ENCODE measurements at places on chromosomes 5 and 9. TPM values are rescaled to one million over a fixed set of nuclear protein-coding genes. Genes with fewer than 3 reads are reported as not detected.

The NOXA1 gene
- polyA plus RNA-seq, result 6.0 TPM

DNA sequence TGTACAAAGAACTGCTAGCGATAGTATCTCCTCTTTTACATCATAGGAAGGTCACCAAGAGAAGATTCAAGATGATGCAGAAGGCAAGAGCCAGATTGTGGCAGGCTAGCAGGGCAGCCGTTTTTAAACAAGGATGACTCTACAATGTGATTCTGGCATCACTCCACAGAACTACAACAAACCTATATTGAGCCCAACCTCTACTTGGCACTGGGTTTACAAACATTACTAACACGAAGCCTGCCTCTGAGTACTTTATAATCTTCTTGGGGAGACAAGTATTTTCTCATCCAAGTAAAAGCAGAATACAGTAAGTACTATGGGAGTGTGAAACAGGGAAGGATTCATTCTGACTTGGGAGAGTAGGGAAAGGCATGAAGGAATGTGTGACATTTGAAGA is 448.6 kb downstream of the ZNF608 start:
- DNase-seq, result no peak

DNA sequence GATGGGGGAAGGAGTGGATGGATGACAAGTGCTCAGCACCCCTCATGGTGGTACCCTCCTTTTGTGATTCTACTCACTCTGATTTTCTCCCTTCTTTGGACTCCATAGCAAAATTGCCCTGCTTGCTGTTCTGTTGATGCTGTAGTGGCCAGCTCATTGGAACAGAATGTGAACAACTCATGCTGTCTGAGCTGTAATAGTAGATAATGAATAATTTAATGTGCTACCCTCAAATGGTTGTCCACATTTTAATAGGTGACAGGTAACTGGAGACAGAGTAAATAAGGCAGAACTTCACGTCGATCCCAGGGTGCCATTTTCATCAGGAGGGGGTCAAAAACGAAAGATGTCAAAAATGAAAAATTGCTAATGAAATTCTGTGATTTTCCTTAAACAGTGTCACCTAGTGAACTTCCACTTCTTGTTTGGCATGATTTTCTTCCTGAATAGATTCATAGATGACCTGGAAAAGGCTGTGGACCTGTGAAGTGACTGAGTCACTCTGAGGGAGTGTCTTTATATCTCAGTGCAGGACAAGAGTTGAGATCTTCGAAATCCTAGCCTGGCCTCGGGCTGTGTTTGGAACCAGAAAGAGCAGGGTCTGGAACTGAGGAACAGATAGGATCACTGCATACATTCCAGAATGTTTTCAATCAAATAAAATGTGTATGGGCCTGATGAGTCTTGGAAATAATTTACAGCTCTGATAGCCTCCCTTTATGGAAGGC is 270.2 kb downstream of the PSAT1 start:
- no peak for DNase-seq

- no peak for DNase-seq
These were observed 26.2 kb upstream of the HSPA9 start for GRCh38 chr5:138601444-138601843.

The SLC34A3 gene
- 1.0 TPM for polyA plus RNA-seq

GRCh38 chr5:14178671-14179211 is 35.6 kb downstream of the TRIO start:
- DNase-seq, result no peak

The DIRAS2 gene
- polyA plus RNA-seq, result 0.45 TPM

- DNase-seq, result peak; percentile 34
These were observed 55.1 kb upstream of the NR5A1 start for GRCh38 chr9:124562328-124562727.

The CAAP1 gene
- 29.2 TPM for polyA plus RNA-seq

DNA sequence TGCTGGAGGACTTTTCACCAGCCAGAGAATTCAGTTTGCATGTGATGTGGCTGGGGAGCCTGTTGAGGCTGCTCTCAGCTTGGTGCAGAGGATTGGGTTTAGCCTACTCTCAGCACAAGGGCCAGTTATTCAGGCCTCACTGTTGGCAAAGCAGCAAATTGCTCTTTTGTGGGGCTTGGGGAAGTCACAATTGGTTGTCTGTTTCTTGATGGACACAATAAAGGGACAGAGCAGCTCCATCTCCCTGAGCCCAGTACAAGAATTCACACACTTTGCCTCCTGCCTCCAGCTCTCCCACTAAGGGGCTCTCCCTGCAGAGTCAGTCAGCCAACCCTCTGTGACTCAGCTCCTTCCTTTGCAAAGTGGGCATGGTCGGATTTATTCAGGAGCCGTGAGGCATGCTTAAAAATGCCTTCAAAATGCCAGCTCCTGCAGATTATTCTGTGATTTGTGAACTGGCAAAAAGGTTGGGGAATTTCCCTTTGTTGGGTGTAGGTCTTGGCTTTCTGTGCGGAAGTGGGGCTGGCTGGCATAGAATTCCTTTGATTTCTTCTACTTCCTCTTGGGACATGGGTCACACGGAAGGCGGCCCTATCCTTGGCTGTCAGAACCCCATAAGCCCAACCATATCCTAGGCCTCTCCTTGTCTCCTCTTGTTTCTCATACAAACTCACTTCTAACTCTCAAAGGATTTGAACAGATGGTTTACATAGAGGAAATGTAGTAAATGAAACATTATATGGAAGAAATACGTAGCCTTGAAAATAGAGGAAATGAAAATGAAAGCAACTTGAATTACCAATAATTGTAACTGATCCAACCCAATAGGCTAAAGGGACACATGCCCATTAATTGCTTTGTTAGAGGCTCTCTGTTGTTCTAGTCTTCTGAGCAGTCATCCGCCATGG is 118.7 kb upstream of the CD180 start:
- DNase-seq, result no peak

- no peak for DNase-seq
These were observed 31.5 kb upstream of the C5orf58 start for GRCh38 chr5:170201311-170201710.

The CFAP157 gene
- polyA plus RNA-seq, result 9.3 TPM

GRCh38 chr9:134909511-134910481 is 7.9 kb downstream of the FCN1 start:
- DNase-seq, result no peak

GRCh38 chr5:179265514-179266290 is 79.6 kb downstream of the ADAMTS2 start:
- peak; percentile 86 for DNase-seq

- no peak for DNase-seq
These were observed 152.3 kb upstream of the KLF9 start for GRCh38 chr9:70566751-70567150.

- peak; percentile 80 for DNase-seq
These were observed 7.1 kb downstream of the RXRA start for GRCh38 chr9:134333234-134333873.

- DNase-seq, result no peak
These were observed 525.8 kb upstream of the FTMT start for GRCh38 chr5:121325930-121326329.

The N4BP3 gene
- 20.4 TPM for polyA plus RNA-seq

The ARHGEF39 gene
- 10.5 TPM for polyA plus RNA-seq

DNA sequence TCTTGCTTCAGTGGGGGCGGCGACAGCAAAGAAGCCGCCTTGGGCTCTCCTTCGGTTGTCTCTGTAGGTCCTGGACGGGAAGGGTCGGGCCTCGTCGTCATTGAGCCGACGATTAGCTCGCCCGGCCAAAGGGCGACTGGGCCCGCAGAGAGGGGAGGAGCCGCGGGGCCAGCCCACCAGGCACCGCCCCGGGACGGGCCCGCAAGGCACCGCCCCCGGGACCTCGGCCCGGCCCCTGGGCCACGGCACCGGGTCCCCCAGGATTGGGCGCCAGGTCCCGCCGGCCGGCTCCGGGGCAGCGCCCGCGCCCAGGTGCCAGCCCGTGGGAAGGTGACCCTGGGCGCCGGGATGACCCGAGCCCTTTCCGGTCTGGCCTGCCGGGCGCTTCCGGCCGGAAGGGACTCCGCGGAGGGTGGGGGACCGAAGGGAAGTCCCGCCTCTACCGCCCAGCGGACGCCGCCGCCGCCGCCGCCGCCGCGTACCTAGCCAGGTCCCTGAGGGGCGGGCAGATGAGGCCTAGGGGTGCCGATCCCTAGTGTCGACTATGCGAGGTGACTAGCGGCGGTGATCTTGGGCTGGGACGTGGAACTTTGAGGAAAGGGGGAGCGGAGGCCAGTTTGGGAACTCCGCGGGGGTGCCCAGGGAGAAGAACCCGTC is at the start of the genes GBA2 and RGP1:
Gene GBA2 (minus strand): TSS at position 371 of the 657 bp plus-strand sequence. CDS start 524 bp downstream, outside the sequence.
Gene RGP1 (plus strand): TSS at position 430 of the 657 bp plus-strand sequence. CDS start 469 bp downstream, outside the sequence.
- DNase-seq, result peak; percentile 81

The TMEM174 gene
- polyA plus RNA-seq, result 0.30 TPM

The SPINK1 gene
- polyA plus RNA-seq, result 0.61 TPM

GRCh38 chr9:137807721-137808703 is 69.6 kb upstream of the CACNA1B start:
- DNase-seq, result no peak

DNA sequence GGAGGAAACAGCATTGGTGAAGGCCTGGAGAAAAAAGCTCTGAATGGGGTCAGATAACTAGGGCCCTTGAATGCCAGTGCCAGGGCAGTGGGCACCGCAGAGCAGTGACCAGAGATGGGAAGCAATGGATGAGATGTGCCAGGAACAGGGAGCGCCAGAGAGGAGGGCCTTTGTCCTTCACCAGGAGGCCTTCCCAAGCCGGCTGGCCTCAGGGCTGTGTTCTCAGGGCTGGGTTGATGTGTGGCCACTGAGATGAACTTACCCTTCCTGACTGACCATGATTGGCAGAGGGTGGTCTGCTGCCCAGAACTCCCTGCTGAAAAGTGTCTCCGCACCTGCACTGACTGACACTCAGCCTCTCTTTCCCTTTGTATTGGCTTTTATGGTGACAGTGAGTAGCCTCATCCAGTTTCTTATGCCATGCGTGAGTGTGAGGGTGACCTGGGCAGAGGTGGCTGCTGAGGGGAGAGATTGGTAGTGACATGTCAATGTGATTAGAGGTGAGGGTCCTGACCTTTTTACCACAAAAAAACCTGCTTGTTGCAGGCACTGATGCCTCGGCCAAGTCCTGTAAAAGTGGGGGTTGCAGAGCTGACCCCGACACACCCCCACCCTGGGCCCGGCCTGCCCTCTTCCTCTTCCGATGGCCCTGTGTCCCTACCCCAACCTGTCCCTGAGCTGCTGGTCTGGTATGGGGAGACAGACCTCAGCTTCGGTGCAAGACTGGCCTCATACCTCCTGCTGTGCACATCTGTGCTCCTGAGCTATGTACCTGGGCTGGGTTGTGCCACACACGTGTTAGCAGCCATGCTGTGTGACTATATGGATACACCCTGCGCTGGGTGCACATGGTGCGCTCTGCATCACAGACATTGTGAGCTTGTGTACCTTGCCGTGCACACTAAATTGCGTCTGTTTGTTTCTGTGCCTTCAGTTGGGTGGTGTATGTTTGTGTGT is 57.1 kb upstream of the PSD2 start:
- no peak for DNase-seq

The ANKRD18A gene
- 3.0 TPM for polyA plus RNA-seq

The EGFL7 gene
- 84.9 TPM for polyA plus RNA-seq

DNA sequence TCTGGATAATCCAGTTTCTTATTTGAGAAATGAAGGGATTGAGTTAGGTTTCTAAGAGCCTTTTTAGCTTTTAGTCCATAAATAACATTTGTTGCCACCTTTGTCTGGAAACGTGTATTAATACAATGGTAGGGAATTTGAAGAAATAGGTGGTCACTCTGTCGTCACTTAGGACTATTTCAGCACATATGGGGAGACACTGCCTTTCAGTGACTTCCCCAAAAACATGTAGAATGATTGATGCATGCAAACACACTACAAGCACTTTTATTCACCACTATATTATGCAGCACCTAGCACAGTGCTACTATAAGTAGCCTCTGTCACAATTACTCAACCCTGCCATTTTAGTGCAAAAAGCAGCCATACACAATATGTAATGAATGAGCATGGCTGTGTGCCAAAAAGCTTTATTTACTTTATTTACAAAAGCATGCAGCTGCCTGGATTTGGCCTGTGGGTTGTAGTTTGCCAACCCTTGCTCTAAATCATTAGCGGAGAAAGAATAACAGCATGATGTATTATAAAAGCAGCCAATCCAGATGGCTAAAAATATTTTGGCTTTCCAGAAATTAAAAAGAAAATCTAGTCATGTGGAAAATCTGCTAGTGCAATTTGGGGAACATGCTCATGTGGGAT is 154.2 kb upstream of the HMHB1 start:
- peak; percentile 39 for DNase-seq

- DNase-seq, result no peak
These were observed 63.4 kb upstream of the HMHB1 start for GRCh38 chr5:143748516-143748915.

GRCh38 chr5:38234737-38235136 is 23.6 kb upstream of the EGFLAM start:
- no peak for DNase-seq

DNA sequence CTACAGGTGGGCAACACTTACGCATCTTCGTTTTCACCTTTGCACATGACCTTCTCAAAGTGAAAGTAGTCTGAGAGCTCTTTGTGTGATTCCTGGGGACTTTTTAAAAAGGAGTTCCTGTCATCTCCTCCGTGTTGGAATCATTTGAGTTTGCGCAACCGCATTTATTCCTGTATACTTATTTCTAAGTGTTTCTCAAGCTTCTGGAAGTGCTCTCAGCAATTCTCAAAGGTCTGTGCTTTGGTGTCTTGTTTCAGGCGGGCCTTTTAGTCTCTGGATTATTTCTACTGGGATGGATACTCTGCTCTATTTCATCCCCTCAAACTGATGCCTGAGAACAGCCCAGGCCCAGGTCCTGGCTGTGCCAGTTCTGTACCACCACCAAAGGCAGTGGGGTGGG is 226.5 kb upstream of the TUT7 start:
- no peak for DNase-seq

The GARIN3 gene
- polyA plus RNA-seq, result not detected

The TAS2R1 gene
- polyA plus RNA-seq, result not detected

DNA sequence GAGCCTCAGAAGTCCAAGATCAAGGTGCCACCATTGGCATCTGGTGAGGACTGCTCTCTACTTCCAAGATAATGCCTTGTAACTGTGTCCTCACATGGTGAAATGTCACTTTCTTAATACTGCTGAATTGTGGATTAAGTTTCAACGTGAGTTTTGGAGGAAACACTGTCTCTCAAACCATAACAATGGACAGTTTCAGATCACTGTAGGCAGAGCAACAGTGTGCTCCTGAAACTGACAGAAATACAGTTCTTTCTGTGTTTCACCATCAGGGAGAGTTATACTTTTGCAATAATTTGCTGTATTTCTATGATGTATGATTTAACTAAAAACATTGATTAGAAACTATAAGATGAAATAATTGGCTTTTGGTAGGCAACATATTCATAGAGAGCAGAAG is 1780.5 kb upstream of the CDH6 start:
- no peak for DNase-seq

GRCh38 chr5:166540156-166540555 is 1751.3 kb upstream of the WWC1 start:
- DNase-seq, result no peak

The CA9 gene
- polyA plus RNA-seq, result 1.3 TPM
